Activated T-cell treated with anti-CD3 and anti-CD28 coated beads, Interleukin-2, amount 50 U/mL, for 72 hours (primary cell): ENCODE measurements at places on chromosomes 6 and 20. TPM values are rescaled to one million over a fixed set of nuclear protein-coding genes. Genes with fewer than 3 reads are reported as not detected.

DNA sequence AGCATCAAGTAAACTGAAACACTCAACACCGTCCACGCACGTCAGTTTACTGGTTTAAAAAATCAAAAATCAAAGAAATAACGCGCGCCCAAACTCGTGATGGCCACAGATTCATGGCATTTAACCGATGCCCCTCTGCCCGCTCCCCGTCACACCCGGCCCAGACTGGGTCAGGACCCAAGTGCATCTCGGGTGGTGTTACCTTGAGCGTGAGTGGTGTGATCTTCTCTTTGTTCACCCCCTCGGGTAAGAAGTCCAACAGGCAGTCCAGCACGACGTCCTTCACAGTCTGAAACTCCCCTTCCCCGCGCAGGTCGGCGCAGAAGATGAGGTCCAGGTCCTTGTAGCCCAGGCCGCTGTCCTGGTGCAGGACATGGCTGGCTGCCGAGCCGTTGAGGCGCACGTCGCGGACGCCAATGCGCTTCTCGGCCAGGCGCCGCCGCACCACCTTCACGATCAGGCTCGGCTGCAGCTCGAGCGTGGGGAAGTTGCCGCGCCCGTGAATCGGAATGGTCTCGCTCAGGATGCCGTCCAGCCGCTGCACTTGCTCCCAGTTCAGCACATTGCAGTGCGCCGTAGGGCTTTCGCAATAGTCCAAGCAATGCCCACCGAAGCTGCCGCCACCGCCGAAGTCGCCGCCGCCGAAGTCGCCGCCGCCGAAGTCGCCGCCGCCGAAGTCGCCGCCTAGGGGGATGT, 945 bp downstream of the TENT5A start:
- peaks cover 33% of the 10 kb centered on the region for H3K27me3 ChIP-seq
- peak; percentile 44 for DNase-seq
- peaks cover 25% of the 10 kb centered on the region for H3K4me1 ChIP-seq
- no peak overlapping the region for H3K27ac ChIP-seq
- no peaks in the 10 kb centered on the region for H3K36me3 ChIP-seq
- peak overlapping the region; percentile 92 for H3K4me3 ChIP-seq

GRCh38 chr6:36915599-36915998, 29.8 kb downstream of the C6orf89 start:
- peak overlapping the region; percentile 78 for H3K4me3 ChIP-seq
- peaks cover 16% of the 10 kb centered on the region for H3K36me3 ChIP-seq
- DNase-seq, result no peak

The MUCL3 gene
- 0.09 TPM for total RNA-seq

- no peaks in the 10 kb centered on the region for H3K27me3 ChIP-seq
- DNase-seq, result no peak
- no peak overlapping the region for H3K4me3 ChIP-seq
- no peaks in the 10 kb centered on the region for H3K4me1 ChIP-seq
- no peak overlapping the region for H3K27ac ChIP-seq
Observed at GRCh38 chr20:9699181-9699580, 139.7 kb downstream of the PAK5 start.

The SGK2 gene
- 1.7 TPM for total RNA-seq

The DNAH8 gene
- 0.41 TPM for total RNA-seq

- H3K27me3 ChIP-seq, result no peaks in the 10 kb centered on the region
- no peak overlapping the region for H3K27ac ChIP-seq
- no peak for DNase-seq
- no peaks in the 10 kb centered on the region for H3K36me3 ChIP-seq
Observed at GRCh38 chr6:74222768-74223333, 526.8 kb downstream of the CD109 start.

DNA sequence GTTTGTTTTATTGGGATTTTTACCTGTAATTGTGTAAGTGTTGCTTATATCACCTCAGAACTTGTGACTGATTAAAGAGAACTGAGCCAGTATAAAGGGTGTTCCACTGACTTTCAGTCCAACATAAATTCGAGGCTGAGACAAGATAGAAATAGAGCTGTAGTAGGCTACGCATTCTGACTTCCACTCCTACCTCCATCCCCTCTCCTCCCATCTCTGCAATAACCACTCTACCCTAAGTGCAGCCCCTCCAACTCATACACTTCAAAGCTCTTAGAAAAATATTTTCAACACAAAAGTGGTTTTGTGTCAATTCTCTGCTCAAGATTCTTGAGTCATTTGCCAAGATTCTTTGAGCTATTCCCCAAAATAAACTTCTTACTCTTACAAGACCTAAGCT, 48.7 kb downstream of the FILIP1 start:
- H3K27me3 ChIP-seq, result peaks cover 19% of the 10 kb centered on the region
- H3K4me1 ChIP-seq, result no peaks in the 10 kb centered on the region

DNA sequence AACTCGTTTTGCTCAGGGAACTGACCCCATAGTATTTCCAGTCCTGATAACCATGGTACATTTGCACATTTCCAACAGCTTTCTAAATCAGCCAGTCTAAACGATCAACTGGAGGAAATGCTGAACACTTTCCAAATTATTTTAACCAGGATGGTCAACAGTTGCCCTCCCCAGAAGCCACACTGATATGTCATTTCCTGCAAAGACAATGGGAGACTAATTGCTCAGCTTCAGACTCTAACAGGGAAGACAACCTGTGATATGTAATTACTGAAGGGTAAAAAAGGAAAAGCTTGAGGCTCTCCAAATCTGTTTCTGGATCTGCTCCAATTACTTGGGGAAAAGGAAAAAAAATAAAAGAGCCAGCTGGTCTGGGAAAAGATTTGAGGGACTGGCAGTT, 88.8 kb downstream of the FYN start:
- peak overlapping the region; percentile 78 for H3K27ac ChIP-seq
- peaks cover 41% of the 10 kb centered on the region for H3K36me3 ChIP-seq
- no peaks in the 10 kb centered on the region for H3K27me3 ChIP-seq
- H3K4me3 ChIP-seq, result peak overlapping the region; percentile 13

DNA sequence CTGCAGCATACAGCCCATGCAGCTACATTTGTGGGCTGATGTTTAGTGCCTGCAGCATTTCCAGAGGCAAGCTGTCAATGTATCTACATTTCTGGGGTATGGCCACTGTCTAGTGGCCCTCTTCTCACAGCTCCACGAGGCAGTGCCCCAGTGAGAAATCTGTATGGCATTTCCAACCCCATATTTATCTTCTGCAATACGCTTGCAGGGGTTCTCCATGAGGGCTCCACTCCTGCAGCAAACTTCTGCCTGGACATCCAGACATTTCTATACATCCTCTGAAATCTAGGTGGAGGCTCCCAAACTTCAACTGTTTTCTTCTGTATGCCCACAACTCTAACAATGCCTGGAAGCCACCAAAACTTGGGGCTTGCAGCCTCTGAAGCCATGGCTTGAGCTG, 502.3 kb downstream of the C6orf118 start:
- H3K4me3 ChIP-seq, result no peak overlapping the region
- H3K4me1 ChIP-seq, result no peaks in the 10 kb centered on the region
- peaks cover 2% of the 10 kb centered on the region for H3K36me3 ChIP-seq

- peaks cover 7% of the 10 kb centered on the region for H3K4me1 ChIP-seq
- H3K4me3 ChIP-seq, result no peak overlapping the region
- DNase-seq, result no peak
- H3K27me3 ChIP-seq, result no peaks in the 10 kb centered on the region
Observed at GRCh38 chr20:34552569-34552968, 5.9 kb upstream of the MAP1LC3A start.

The GTSF1L gene
- total RNA-seq, result not detected

DNA sequence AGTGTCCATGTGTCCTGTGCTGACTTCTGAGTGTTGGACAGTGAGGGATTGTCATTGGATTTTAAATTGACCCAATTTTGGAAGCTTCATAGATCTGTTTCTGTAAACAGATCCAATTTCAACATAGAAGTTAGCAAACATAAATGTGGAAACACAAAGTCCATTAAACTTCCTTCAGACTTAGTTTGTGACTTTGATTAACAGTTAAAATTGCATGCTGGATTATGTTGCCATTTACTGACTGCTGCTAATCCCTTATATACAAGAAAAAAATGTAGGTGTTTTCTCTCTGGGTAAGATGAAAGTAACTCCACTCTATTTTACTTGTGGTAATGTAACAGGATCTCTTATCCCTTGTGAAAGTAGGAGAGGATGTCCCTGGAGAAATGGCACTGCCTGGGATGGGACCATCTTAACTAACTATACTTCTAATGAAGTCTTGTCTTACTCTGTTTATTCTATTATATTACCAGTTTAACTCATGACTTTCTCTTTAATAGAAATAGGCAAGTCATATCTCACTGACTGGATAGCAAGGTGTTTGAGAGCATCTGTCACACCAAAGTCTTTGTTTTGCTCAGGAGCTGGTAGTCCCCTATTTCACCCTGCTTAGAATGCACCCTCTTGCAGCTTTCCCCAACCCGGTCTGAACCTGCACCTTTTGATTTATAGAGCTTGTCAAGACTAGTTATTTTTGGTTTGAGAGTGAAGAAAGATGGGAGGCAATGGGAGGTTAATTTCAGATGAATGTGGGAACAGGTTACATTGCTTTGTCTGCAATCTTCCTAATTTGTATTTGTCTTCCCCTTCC, 7.2 kb downstream of the TPX2 start:
- no peak overlapping the region for H3K4me3 ChIP-seq
- DNase-seq, result no peak
- H3K27ac ChIP-seq, result no peak overlapping the region
- H3K27me3 ChIP-seq, result no peaks in the 10 kb centered on the region

GRCh38 chr6:166636934-166637333, 9.9 kb upstream of the RPS6KA2 start:
- no peaks in the 10 kb centered on the region for H3K36me3 ChIP-seq
- H3K27ac ChIP-seq, result no peak overlapping the region
- peaks cover 64% of the 10 kb centered on the region for H3K27me3 ChIP-seq
- H3K4me3 ChIP-seq, result no peak overlapping the region
- H3K4me1 ChIP-seq, result peaks cover 12% of the 10 kb centered on the region
- DNase-seq, result no peak

- no peak for DNase-seq
- no peak overlapping the region for H3K4me3 ChIP-seq
- no peaks in the 10 kb centered on the region for H3K27me3 ChIP-seq
- no peak overlapping the region for H3K27ac ChIP-seq
- H3K4me1 ChIP-seq, result no peaks in the 10 kb centered on the region
- H3K36me3 ChIP-seq, result no peaks in the 10 kb centered on the region
Observed at GRCh38 chr6:169288591-169288990, 34.9 kb upstream of the THBS2 start.

The RAET1L gene
- total RNA-seq, result not detected

The FAXC gene
- total RNA-seq, result not detected

GRCh38 chr6:56956491-56956890, 1.6 kb downstream of the BEND6 start:
- H3K27me3 ChIP-seq, result peaks cover 75% of the 10 kb centered on the region
- no peak overlapping the region for H3K27ac ChIP-seq
- no peak for DNase-seq
- H3K4me1 ChIP-seq, result peaks cover 23% of the 10 kb centered on the region
- H3K36me3 ChIP-seq, result peaks cover 2% of the 10 kb centered on the region

The PSORS1C1 gene
- 0.67 TPM for total RNA-seq

DNA sequence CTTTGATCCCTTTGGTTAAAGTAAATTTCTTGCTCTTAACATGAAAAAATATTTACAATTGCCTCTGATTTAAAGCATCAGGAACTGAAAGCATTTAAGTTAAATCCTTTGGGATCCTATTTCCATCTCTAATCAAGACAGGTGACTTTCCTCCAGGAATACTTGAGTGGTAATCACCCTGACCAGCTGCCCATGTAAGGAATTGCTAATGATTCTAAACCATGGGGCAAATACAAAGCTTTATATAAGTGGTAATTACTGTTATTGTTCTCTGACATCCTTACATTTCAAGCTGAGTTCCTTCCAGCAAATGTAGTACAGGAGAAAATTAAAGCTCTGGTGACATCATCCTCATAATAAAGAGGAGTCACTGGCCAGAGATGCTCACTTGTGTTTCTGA, 100.6 kb downstream of the CRYBG1 start:
- H3K36me3 ChIP-seq, result no peaks in the 10 kb centered on the region
- DNase-seq, result no peak
- H3K27me3 ChIP-seq, result peaks cover 18% of the 10 kb centered on the region
- H3K27ac ChIP-seq, result no peak overlapping the region
- H3K4me3 ChIP-seq, result no peak overlapping the region

- no peak overlapping the region for H3K27ac ChIP-seq
Observed at GRCh38 chr20:46267108-46268105, 40.9 kb downstream of the CDH22 start.

The ZNF217 gene
- total RNA-seq, result 66.4 TPM

The PPP1R3G gene
- 0.05 TPM for total RNA-seq

The PNPLA1 gene
- not detected for total RNA-seq

- no peak overlapping the region for H3K4me3 ChIP-seq
- H3K27me3 ChIP-seq, result peaks cover 6% of the 10 kb centered on the region
- DNase-seq, result no peak
- no peaks in the 10 kb centered on the region for H3K4me1 ChIP-seq
- no peaks in the 10 kb centered on the region for H3K36me3 ChIP-seq
- H3K27ac ChIP-seq, result no peak overlapping the region
Observed at GRCh38 chr6:43867996-43868395, 98.0 kb downstream of the VEGFA start.

GRCh38 chr6:88908598-88909548, 54.5 kb downstream of the RNGTT start:
- no peak overlapping the region for H3K4me3 ChIP-seq
- H3K27me3 ChIP-seq, result no peaks in the 10 kb centered on the region
- no peak for DNase-seq
- peaks cover 5% of the 10 kb centered on the region for H3K36me3 ChIP-seq
- H3K4me1 ChIP-seq, result peaks cover 25% of the 10 kb centered on the region

DNA sequence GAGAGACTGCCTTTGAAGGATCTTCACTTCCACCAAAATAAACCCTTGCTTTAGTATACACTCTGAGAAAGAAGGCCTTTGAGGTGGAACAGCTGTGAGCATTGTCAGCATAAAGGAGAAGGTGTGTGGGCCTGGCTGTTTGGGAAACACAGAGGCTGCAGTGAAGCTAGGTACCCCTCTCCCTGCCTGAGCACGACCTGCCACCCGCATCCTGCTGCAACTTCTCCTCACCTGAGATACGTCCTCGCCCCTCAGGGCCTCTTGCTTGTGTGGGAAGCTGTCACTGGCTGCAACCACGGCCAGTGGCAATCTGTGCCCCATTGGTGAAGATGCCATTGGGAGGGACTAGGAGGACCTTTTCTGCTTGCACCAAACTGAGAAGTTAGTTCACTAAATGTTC, 307.9 kb downstream of the KIF16B start:
- H3K27me3 ChIP-seq, result no peaks in the 10 kb centered on the region

GRCh38 chr6:44733868-44734267, 346.4 kb downstream of the CDC5L start:
- DNase-seq, result no peak
- H3K4me1 ChIP-seq, result peaks cover 19% of the 10 kb centered on the region
- H3K4me3 ChIP-seq, result no peak overlapping the region
- H3K27ac ChIP-seq, result no peak overlapping the region
- no peaks in the 10 kb centered on the region for H3K27me3 ChIP-seq
- H3K36me3 ChIP-seq, result no peaks in the 10 kb centered on the region

- no peak overlapping the region for H3K27ac ChIP-seq
- H3K4me1 ChIP-seq, result no peaks in the 10 kb centered on the region
- no peaks in the 10 kb centered on the region for H3K36me3 ChIP-seq
- DNase-seq, result no peak
Observed at GRCh38 chr6:71733970-71734899, 152.1 kb upstream of the RIMS1 start.
